NK-92 treated with Interleukin-12 subunit alpha and Interleukin-12 subunit beta, amount 100 ng/mL, for 24 hours (cell line): ENCODE measurements at places on chromosomes 6 and 20.

DNA sequence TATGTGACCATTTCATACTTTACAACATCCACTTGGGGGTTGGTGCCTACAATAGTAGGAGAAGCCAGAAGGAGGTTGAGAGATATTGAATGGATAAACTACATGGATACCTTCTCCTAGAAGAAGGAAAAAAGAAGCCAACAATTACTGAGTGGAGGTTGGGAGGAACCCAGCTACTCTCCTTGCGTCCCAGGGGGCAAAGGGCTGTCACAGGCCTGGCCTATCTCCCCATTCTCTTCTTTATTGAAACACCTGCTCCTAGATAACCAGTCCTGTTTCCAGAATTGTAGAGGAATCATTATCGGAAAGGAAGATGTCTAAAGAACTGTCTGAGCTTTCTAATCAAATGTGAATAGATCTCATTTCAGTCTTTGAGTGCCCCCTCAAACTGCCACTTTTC is 115.1 kb downstream of the MAP7 start:
- DNase-seq: no peak

GRCh38 chr20:38129248-38129865 is 35.7 kb downstream of the TGM2 start:
- no peak for DNase-seq

GRCh38 chr6:46473881-46474280 is 17.4 kb downstream of the RCAN2 start:
- no peak for DNase-seq

- no peak for DNase-seq
Observed at GRCh38 chr6:39518221-39518620, 195.7 kb upstream of the KCNK16 start.

GRCh38 chr6:90803956-90804355 is 217.1 kb upstream of the MAP3K7 start:
- DNase-seq: no peak

DNA sequence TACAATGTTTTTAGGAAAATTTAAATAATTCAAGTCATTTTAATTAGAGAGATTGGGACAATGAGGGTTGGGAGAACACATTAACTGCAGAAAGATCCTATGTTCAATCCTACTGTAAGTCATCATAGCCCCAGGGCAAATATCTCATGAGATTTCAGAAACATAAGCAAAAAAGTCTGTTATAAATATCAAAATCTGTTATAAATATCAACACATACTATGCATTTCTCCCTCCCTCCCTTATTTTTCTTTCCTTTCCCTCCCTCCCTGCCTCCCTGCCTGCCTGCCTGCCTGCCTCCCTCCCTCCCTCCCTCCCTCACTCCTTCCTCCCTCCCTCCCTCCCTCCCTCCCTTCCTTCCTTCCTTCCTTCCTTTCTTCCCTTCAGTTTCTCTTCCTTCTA is 267.3 kb upstream of the SASH1 start:
- no peak for DNase-seq

GRCh38 chr6:146913842-146914488 is 290.3 kb upstream of the STXBP5 start:
- no peak for DNase-seq

DNA sequence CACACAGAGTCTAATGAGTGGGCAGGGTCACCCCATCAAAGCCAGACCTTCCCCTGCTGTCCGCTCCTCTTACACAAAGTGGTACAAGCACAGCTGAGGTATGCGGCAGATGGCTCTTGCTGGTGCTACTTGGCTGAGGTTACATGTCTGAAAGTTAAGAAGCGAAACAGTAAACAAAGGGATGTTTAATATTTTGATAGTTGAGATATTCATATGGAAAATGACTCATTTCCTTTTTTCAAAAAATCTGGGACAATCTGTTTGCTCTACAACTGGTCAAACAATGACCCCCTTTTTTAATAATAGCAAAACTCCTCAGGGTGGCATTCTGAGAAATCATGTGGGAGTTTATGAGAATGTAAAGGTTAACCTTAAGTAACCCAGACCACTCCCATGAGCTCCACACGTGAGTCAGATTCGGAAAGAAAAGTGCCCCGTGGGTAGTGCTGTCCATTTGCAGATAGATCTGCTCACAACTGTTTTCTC is 245.3 kb downstream of the TBXT start:
- no peak for DNase-seq

- no peak for DNase-seq
Observed at GRCh38 chr6:138098306-138098705, 8.9 kb downstream of the PERP start.

- DNase-seq: no peak
Observed at GRCh38 chr6:45438849-45439406, 61.2 kb upstream of the SUPT3H start.

DNA sequence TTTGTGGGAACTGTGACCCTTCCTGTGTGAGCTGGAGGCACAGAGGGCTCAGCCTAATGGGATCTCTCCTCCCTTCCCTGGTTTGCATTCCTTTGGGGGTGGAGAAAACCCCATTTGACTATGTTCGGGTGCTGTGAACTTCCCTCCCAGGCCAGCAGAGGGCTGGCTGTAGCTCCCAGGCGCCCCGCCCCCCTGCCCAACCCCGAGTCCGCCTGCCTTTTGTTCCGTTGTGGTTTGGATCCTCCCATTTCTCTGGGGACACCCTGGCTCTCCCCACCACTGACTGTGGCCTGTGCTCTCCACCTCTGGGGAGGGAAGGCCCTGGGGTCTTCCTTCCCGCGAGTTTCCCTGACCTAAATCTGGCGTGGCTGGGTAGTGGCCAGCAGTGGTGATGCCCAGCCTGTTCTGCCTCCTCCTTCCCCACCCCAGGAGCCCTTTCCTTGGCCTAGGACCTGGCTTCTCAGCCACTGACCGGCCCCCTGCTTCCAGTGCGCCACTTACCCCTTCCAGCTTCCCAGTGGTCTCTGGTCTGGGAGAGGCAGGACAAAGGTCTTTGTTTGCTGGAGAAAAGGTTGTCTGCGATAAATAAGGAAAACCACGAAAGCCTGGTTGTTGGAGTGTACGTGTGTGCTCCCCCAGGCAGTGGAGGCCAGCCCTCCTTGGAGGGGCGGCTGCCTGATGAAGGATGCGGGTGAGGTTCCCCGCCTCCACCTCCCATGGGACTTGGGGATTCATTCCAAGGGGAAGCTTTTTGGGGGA is 4.9 kb downstream of the VEGFA start:
- peak; percentile 37 for DNase-seq

- DNase-seq: no peak
Observed at GRCh38 chr20:1383623-1384404, 9.0 kb downstream of the FKBP1A start.

- DNase-seq: no peak
Observed at GRCh38 chr6:11868392-11868791, 89.8 kb upstream of the ADTRP start.

GRCh38 chr6:5095236-5095635 is 10.1 kb downstream of the PPP1R3G start:
- DNase-seq: no peak

DNA sequence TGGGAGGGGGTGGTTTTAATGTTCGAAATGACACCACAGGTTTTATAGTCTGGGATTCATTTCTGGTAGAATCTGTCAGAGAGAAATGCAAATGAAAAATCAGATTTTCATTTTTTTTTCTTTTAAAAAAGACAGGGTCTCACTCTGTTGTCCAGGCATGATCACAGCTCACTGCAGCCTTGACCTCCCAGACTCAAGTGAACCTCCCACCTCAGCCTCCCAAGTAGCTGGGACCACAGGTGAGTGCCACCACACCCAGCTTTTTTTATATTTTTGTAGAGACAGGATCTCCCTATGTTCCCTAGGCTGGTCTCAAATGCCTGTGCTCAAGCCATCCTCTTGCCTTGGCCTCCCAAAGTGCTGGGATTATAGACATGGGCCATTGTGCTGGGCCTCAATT is 2.4 kb upstream of the ADNP start:
- DNase-seq: no peak

GRCh38 chr6:159983641-159984080 is 14.8 kb downstream of the IGF2R start:
- DNase-seq: peak; percentile 13

DNA sequence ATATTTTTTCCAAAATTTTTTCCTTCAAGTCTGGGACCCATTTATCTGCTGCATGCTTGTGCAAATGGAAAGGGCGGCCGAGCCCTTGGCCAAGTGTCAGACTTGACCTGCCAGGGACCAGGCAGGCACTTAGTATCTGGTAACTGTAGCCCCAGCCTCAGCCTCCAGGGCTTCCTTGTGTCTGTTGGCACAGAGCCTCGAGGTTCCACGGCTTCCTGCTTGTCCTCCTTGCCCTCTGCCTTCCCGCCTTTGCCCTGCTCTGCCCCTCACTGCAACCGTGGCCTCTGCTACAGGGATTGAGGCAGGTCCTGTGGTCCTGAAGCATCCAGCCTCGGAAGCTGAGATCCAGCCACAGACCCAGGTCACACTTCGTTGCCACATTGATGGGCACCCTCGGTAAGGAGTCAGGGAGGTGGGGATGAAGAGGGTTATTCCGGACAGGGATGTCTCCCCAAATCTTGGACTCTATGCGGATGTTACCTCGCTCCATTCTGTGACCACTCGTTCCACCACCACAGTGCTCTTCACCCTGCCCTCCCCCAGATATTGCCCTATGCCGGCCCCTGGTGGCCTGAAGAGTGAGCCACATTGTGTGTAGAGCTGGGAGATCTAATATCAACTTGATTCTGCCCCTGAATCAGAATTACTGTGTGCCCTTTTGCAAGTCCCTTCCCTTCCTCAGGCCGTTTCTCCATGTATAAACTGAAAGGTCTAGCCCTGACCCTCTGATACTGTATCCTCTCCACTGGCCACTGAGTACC is 41.5 kb upstream of the SRF start:
- DNase-seq: no peak

DNA sequence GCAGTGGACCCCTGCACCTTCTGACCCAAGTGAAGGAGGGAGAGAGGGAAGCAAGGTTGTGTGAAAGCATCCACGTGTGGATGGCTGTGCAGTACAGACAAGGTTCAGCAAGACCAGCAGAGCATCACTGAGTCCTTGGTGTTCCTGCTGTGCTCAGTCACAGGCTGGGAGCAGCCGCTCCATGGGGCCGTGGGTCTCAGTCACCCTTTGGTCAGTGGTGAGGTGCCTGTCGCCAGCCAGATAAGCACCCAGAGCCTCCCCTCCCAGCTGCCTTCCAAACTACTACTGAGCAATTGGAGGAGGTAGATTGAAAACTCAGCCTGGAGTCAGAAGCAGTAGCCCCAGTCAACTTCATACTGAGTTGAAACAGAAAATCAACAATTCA is 218.9 kb downstream of the SLC24A3 start:
- DNase-seq: no peak

DNA sequence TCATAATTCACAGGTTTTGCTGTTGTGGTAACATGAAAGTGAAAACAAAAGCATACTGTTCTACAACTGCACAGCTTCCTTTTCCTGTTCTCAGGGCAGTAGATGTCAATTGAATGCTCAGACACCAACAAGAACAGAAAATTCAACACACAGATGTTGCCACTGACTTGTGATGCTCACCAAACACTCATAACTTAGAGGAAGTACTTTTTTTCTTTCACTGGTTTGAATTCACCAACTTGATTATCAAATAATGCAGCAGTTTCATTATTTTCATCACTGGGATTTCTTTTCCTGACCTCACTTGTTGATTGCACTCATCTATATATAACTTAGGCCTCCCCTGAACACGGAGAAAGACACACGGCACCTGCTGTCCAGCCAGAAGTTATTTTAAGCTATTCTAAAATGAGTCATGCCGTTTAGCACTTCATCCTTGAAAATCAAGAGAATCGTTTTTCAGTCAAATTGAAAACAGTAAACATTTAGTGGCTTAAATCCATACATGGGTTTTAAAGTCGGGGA is 949 bp downstream of the TXLNB start:
- DNase-seq: no peak
